ENCODE measurements at places on chromosomes 13 and 19.

- H3K36me3 ChIP-seq: peaks cover 66% of the 10 kb centered on the region
- DNase-seq: no peak
- peaks cover 13% of the 10 kb centered on the region for H3K4me1 ChIP-seq
- H3K27ac ChIP-seq: no peak overlapping the region
- H3K27me3 ChIP-seq: no peaks in the 10 kb centered on the region
- no peak overlapping the region for H3K4me3 ChIP-seq
Observed at GRCh38 chr19:18910801-18911436, 8.3 kb downstream of the COPE start.

DNA sequence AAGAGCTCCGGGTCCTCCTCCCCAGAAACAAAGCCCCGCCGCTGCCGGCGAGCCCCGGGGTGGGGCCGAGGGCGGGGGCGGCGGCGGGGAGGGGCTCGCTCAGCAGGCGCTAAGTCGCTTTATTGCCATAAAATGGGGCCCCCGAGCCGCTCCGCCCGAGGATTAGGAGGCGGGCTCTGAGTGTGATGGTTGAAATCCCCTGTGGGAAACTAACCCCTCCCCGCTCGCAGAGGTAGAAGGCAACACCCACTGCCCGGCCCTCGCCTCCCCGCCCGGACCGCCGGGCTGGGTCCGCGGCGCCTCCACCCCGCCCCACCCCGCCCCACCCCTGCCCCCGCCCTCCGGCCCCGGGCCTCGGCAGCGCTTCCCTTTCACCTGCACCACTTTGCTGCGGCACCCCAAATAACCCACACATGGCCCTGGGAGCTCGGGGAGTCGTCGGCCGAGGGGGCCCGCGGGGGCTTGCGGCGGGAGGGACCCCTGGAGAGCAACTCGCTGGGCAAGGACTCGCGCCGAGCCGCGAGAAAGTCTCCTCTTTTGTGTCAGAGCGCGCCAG, at the start of gene KLF12:
Gene KLF12 (minus strand): TSS at position 184 of the 556 bp plus-strand sequence.
- no peaks in the 10 kb centered on the region for H3K36me3 ChIP-seq
- H3K4me3 ChIP-seq: peak within 1 kb of the TSS; percentile 80
- H3K27ac ChIP-seq: peak within 1 kb of the TSS; percentile 86
- DNase-seq: peak; percentile 95
- H3K4me1 ChIP-seq: peaks cover 7% of the 10 kb centered on the region

DNA sequence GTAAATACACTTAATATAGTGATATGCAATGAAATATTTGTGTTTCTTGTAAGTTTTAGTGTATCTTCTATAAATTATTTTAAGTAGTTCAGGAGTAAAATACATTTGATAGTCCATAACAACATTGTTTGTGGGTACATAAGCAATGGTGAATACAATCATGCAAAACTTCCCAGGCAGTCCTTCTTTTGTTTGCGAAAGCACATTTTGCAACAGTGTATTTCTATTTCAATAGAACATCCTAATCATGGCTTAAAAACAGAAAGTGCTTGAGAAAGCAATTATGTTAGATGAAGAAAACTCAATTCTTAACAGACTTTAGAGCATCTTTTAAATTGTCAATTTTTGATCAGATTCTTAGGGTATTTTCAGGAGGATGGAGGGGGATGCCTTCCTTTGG, 155.6 kb downstream of the POSTN start:
- H3K27ac ChIP-seq: no peak overlapping the region
- no peak overlapping the region for H3K4me3 ChIP-seq
- peaks cover 3% of the 10 kb centered on the region for H3K4me1 ChIP-seq
- H3K36me3 ChIP-seq: no peaks in the 10 kb centered on the region
- H3K27me3 ChIP-seq: no peaks in the 10 kb centered on the region

DNA sequence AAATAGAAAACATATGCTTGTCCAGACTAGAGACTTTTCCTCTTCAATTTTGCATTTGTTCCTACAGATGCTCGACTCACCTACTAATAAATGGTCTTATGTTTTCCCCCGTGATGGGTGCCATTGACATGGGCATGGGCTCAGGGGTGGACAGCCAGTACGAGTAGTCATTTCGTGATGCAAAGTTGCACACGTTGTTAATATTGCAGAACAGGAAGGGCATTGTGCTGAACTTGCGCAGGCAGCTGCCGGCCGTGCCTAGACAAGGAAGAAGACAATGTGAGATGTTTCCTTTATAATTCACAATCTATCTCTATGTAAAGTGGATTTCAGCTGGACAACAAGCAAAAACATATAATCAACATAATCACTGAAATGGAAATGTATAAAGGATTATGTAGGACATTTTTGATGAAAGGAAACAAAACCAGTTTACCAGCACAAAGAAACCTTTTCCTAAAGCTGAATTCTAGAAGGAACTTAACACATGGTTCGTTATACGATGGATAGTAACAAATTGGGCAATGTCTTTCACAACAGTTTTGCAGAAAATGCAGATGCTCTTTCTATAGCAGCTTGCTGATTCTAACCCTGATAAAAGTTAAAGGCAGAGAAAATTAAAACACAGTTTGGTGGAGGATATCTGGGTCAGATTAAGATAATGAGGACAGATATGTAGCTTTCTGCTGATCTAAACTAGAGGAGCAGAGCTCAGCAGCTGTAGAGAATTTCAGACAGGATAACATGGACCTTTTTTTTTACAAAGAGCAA, 145.7 kb downstream of the COL4A1 start:
- H3K4me1 ChIP-seq: peaks cover 4% of the 10 kb centered on the region
- no peaks in the 10 kb centered on the region for H3K27me3 ChIP-seq
- no peak for DNase-seq
- no peak overlapping the region for H3K4me3 ChIP-seq
- peaks cover 61% of the 10 kb centered on the region for H3K36me3 ChIP-seq

- H3K27me3 ChIP-seq: no peaks in the 10 kb centered on the region
- H3K27ac ChIP-seq: no peak overlapping the region
- DNase-seq: peak; percentile 90
- H3K36me3 ChIP-seq: no peaks in the 10 kb centered on the region
- peaks cover 4% of the 10 kb centered on the region for H3K4me1 ChIP-seq
- H3K4me3 ChIP-seq: no peak overlapping the region
Observed at GRCh38 chr13:32838945-32839344, 177.3 kb upstream of the KL start.

DNA sequence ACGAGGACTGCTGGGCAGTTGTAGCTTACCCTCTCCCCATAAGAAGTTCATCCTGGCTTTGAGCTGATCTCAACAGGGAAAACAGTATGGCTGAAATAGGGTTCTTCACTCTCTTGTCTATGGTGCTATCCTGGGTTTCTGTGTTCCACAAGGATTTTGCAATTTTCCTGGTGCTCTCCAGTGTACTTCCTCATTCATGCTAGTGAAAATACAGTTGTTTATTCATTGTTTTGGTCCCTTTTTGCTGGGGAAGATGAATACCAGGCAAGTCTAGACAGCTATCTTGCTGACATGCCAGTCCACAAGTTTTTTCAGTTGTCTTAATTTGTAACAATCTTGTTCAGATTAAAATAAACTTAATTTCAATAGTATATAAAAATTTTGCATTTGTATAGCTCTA, 306.5 kb downstream of the DLEU7 start:
- H3K36me3 ChIP-seq: no peaks in the 10 kb centered on the region
- no peak for DNase-seq
- no peak overlapping the region for H3K27ac ChIP-seq
- H3K4me1 ChIP-seq: no peaks in the 10 kb centered on the region
- H3K4me3 ChIP-seq: no peak overlapping the region
- no peaks in the 10 kb centered on the region for H3K27me3 ChIP-seq

GRCh38 chr19:29878973-29879654, 62.9 kb upstream of the URI1 start:
- no peak for DNase-seq
- H3K4me1 ChIP-seq: peaks cover 2% of the 10 kb centered on the region
- H3K27ac ChIP-seq: no peak overlapping the region
- no peaks in the 10 kb centered on the region for H3K36me3 ChIP-seq

DNA sequence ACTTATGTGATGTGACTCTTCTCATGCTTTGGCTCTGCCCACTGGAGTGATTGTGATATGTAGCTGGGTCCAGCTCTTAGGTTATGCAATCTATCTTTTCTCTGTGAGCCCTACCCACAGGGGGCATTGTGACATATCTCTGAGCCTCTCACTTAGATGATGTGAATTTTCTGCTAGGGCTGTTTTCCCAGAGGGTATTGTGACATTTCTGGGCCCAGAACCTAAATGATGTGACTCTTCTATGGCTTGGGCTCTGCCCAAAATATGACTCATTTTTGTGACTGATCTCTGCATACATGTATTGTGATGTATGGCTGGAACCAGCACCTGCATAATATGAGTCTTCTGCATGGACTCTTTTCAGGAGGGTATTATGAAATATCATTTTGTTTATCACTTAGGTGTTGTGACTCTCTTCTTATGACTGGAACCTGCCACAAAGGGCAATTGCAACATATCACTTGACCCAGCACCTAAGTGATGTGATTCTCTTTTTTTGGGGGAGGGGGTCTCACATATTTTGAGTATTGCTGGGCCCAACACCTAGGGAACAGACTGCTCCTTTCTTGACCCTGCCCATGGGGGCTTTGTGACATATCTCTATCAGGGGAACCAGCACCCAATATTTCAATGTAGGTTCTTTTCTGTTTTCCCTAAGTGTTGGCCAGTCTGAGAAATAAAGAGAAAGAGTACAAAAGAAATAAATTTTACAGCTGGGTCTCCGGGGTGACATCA, 12.1 kb upstream of the ZNF254 start:
- peaks cover 24% of the 10 kb centered on the region for H3K36me3 ChIP-seq
- no peaks in the 10 kb centered on the region for H3K27me3 ChIP-seq
- H3K4me1 ChIP-seq: peaks cover 5% of the 10 kb centered on the region
- no peak overlapping the region for H3K27ac ChIP-seq

GRCh38 chr13:62779161-62779560, 1363.5 kb upstream of the PCDH20 start:
- H3K4me1 ChIP-seq: no peaks in the 10 kb centered on the region
- H3K27ac ChIP-seq: no peak overlapping the region
- H3K36me3 ChIP-seq: no peaks in the 10 kb centered on the region
- no peaks in the 10 kb centered on the region for H3K27me3 ChIP-seq

DNA sequence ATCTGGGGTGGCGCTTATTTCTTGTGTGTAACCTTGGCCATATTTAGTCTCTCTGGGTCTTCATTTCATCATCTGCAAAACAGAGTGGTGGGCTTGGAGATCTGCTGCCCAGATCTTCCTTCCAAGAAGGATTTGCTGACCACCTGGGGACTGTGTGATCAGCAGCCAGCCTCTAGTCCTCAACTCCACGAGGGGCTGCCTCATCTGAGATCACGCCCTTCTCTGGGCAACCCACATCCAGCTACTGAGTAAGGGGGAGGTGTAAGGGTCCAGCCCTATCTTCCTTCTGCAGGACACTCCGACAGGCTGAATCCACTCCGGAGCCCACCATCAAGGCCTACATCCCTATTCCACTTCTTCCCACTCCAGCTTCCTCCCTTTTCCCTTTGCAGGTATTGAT, 57.9 kb downstream of the CHST8 start:
- H3K27ac ChIP-seq: no peak overlapping the region
- no peak for DNase-seq
- H3K4me3 ChIP-seq: no peak overlapping the region
- no peaks in the 10 kb centered on the region for H3K36me3 ChIP-seq
- peaks cover 25% of the 10 kb centered on the region for H3K27me3 ChIP-seq
- no peaks in the 10 kb centered on the region for H3K4me1 ChIP-seq

GRCh38 chr13:110382229-110382628, 75.1 kb downstream of the COL4A2 start:
- no peaks in the 10 kb centered on the region for H3K36me3 ChIP-seq
- no peak overlapping the region for H3K4me3 ChIP-seq
- H3K27me3 ChIP-seq: no peaks in the 10 kb centered on the region
- peaks cover 25% of the 10 kb centered on the region for H3K4me1 ChIP-seq
- peak; percentile 89 for DNase-seq

DNA sequence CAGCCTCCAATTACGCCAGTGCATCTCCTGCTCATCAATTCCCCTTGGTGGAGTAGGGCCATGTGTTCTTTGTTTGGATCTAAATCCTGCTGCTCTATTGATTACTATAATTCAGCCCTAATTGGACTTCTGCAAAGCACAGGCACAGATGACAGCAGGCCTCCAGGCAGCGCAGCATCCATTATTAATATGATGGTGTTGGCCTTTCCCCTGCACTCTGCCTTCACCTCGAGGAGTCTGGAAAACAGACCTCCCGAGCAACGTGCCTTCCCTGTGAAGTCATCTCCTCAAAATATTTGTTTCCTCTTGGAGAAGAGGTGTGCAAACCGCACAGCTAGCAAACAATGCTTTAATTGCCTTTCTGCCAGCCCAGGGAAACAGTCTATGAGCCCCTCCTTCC, 92.5 kb downstream of the UQCRFS1 start:
- H3K27ac ChIP-seq: no peak overlapping the region
- no peaks in the 10 kb centered on the region for H3K4me1 ChIP-seq
- DNase-seq: no peak
- H3K4me3 ChIP-seq: no peak overlapping the region
- no peaks in the 10 kb centered on the region for H3K36me3 ChIP-seq

DNA sequence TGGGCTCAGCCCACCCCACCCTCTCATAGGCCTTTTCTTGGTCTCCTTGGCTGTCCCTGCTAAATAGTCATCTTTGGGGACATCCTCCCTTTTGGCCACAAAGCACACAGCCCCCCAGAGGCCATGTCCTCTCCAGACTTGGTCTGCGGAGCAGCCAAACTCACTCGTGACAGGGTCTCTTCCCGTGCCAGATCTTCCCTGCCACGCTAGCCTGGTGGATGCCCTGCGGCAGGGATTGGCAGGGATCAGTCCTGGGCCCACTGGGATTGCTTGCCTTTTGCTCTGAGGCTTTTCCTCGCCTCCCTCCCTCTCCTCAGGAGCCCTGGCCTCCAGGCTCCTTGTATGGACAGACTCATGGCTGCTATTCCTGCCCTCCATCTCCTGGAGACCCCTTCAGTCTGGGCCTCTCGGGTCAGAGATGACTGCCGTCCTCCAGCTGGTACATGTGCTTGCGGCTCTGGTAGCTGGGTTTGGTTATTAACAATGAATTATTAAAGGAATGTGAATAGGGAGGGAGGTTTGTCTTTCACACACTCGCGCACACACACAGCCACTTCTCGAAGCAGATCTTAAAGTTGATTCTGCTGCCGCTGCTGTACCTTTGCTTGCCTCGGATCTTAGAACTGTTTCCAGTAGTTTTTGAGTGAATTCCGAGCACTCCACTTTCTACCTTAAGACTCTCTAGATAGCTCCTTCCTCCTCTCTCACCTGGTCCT, 45.1 kb downstream of the NFIX start:
- H3K27ac ChIP-seq: no peak overlapping the region
- no peaks in the 10 kb centered on the region for H3K27me3 ChIP-seq
- peak overlapping the region; percentile 35 for H3K4me3 ChIP-seq
- no peak for DNase-seq
- H3K4me1 ChIP-seq: peaks cover 41% of the 10 kb centered on the region
